ENCODE measurements at places on chromosomes 2 and 18.

DNA sequence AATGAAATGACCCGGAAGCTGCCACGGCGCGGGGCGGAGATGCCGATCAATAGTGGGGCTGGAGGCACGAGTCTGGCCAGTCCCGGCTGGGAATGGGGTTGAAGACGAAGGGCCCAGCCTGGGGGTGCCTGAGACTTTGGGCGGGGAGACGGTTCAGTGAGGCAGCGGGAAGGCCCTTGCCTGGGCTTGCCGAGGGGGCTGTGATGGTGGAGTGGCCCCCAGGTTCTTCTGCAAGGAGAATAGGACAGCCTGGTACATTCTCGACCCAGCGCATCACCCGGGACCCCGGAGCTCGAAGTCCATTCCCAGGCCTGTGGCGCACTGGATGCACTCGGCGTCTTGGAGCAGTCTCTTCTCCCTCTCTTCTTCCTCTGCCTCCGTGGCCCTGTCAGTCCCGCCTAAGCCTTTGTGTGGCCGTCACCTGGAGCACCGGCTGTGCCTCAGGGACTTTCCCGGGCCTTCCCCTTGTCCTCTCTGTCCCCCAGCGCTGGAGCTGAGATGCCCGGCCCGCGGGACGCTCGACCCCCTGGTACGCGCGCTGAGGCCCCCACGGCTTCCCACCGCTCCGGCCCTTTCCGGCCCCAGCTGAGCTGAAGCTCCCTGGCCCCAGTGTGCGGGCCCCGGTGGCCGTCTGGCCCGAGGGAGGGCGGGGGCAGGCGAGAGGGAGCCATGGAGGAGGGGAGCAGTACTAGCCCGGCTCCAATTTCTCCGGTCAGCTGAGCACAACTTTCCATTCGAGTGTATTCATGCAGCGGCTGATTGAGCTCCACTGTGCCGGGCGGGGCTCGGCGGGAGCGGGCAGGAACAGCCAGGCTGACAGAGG, 8.0 kb downstream of the SIX3 start:
- peak; percentile 7 for DNase-seq

DNA sequence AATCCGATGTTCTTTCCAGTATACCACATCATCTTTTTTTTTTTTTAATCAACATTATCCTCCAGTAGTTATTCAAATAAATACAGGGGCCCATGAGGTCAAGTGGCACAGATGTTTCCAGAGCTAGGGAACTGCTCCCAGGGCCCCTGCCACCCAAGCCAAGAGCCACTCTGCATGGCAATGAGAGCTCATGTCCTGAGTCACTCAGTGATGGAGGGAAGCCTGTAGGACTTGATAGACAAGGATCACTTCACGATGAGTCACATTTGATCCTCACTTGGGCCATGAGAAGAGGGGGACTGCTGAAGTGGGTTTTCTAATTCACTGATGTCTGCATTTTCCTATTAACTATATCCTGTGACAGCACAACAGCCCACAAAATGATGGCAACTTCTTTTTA, 127.0 kb upstream of the PKDCC start:
- DNase-seq, result no peak

DNA sequence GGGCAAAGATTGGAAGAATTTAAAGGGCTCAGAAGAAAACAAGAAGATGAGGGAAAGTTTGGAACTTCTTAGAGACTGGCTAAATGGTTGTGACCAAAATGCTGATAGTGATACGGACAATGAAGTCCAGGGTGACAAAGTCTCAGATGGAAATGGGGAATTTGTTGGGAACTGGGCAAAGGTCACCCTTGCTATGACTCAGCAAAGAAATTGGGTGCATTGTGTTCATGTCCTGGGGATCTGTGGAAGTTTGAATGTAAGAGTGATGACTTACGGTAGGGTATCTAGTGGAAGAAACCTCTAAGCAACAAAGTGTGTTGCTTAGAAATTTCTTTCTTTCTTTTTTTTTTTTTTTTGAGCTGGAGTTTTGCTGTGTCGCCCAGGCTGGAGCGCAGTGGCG, 6.0 kb upstream of the IL1A start:
- no peak for DNase-seq

DNA sequence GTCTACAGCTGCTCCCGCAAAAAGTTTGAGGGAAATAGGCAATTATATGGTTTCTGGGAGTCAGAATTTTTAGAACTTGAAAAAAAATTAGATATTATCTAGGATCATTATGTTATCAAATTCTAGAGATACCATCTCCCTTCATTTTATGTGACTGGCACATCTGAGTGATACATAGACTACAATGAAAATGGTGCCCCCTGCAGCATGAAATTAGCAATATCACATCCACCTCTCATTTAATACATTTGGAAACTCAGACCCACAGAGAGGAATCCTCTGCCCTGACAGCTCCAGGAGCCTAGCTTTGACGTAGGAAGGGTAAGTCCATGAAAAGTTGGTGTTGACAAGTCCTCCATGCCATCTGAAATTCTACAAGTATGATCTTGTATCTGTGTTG, 381.6 kb downstream of the SUCLG1 start:
- peak; percentile 4 for DNase-seq

- DNase-seq, result no peak
Measured at GRCh38 chr2:8515864-8516533, 165.9 kb upstream of the ID2 start.

GRCh38 chr18:9048236-9048635, 54.3 kb upstream of the NDUFV2 start:
- no peak for DNase-seq

- DNase-seq, result no peak
Measured at GRCh38 chr18:48037481-48038271, 107.2 kb upstream of the SMAD2 start.

- DNase-seq, result no peak
Measured at GRCh38 chr2:73503992-73504570, 118.4 kb downstream of the ALMS1 start.

DNA sequence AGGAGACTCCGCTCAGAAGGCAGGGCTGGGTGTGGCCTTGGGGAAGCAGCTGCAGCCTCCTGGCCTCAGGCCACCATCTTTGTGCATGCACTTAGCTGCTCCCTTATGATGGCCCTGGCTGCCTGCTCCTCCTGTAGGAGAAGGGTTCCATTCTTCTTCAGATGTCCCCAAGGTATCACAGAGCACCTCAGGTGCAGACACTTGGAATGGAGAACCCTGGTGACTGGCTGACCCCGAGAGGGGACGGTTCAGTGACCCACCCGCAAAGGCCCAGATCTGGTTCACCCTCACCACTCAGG, 9.6 kb downstream of the GPAT2 start:
- DNase-seq, result no peak

DNA sequence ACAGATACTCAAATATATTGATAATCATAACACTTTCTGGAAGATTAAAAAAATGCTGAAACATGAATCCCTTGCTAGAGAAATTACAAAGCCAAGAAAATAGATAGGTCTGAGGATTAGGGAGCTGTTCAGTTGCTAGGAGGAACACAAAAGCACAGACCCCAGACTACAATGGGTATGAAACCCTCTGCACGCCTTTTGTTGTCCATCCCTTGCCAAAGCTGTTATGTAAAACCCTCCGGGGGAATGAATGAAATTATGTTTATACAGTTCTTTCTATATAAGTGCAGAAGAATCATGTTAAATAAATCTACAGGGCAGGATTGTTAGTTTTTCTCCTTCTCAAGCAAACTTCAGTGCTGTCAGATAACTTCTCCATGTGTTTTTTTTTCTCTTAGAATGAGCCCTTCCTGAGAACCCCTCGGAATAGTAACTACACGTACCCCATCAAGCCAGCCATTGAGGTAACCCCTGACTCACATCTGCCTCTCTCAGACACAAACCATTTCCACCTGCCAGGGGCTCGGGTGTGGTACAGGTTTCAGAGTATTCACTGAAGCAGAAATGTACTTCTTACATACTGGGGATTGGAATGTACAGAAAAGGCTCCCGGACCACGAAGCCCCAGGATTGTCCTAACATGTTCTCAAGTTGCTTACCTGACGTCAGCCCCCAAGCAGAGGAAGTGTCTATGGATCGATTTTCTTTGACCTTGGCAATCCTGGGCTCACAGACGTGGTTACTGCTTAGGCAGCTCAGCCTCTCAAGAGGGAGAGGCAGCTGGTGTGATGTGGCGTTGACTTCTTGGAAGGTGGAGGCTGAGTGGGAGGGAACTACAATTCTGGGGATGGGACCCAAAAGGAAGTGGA, 118.0 kb downstream of the PLB1 start:
- no peak for DNase-seq

GRCh38 chr2:26782876-26783704, 2.8 kb upstream of the CENPA start:
- DNase-seq, result no peak

- DNase-seq, result no peak
Measured at GRCh38 chr2:234488913-234489451, 7.9 kb downstream of the ARL4C start.

DNA sequence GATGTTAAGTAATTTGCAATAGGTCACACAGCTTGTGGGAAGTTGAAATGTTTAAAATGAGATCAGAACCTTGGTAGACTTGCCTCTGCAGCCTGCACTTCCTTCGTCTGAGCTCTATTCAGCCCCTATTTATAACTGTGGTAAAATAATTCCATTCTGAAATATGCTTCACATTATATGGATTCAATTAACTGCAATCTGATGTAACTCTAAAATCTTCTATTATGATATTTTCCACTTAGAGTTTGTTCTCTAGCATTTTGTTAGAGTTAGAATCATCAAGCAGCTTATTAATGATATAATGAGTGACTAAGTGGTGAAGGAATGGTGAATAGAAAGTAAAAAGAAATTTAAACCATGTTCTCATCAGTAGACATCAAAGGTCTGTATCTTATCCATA, 139.6 kb upstream of the ARHGAP28 start:
- DNase-seq, result no peak

- DNase-seq, result peak; percentile 64
Measured at GRCh38 chr2:103401621-103402020, 639.8 kb downstream of the TMEM182 start.

GRCh38 chr2:42492691-42493467, 903 bp downstream of the KCNG3 start:
- DNase-seq, result no peak

- no peak for DNase-seq
Measured at GRCh38 chr2:181306785-181307184, 150.4 kb upstream of the ITGA4 start.

DNA sequence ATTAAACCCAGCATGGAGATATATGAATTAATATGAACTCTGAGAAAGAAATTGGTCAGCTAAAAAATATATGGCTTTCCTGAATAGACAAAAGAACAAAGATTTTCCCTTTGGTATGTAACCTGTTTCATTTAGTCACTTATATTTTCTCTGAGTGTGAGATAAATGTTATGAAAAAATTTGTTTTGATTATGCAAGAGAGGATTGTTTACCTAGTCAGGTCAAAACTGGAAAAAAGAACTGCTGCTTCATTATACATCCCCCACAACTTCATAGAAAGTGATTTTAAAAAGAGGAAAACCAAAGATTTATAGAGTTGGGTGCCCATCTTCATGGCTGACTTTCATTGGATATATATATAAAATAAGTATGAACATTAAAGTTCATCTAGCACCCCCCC, 242.2 kb upstream of the FN1 start:
- no peak for DNase-seq

GRCh38 chr2:226338825-226339224, 460.8 kb downstream of the IRS1 start:
- DNase-seq, result no peak

- no peak for DNase-seq
Measured at GRCh38 chr2:43223521-43224001, 2.8 kb downstream of the ZFP36L2 start.

DNA sequence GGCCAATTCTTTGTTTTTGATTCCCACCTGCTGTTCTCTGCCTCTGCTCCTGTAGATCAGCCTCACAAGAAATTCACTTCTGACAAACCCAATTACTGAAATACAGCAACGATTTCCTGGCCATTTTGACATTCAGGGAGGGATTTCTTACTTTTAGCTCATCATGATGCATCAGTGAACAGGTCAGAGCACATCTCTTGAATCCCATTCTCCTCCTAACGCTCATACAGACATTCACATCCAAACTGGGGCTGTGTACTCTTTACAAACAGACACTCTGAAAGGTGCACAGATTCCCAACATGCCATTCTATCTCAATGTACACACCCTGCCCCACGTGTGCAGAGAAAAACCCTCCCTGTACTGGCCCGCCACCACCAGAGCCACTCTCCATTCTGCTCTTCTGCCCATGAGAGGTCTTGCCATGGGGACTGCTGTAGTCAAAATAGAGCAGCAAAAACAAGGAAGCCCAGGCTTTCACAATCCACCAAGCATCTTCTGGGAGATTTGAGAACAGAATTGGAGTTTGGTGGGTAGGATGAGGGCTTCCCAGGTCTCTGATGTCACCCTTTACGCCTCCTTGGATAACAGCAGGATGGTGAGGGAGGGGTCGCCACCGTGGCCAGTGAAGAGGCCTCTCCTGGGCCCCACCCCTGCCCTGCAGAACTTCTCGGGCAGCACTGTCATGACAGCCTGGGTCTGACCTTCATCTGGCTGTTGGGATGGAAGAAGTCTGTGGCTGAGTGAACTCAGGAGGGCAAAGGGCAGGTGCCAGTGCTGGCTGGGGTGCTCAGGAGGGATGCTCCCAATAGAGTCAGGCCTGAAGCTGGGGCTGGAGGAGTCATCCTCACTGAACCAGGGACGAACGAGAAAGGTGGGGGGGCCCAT, 41.9 kb upstream of the ZFP36L2 start:
- DNase-seq, result no peak

GRCh38 chr2:68203587-68203986, 45.9 kb downstream of the PNO1 start:
- DNase-seq, result no peak

DNA sequence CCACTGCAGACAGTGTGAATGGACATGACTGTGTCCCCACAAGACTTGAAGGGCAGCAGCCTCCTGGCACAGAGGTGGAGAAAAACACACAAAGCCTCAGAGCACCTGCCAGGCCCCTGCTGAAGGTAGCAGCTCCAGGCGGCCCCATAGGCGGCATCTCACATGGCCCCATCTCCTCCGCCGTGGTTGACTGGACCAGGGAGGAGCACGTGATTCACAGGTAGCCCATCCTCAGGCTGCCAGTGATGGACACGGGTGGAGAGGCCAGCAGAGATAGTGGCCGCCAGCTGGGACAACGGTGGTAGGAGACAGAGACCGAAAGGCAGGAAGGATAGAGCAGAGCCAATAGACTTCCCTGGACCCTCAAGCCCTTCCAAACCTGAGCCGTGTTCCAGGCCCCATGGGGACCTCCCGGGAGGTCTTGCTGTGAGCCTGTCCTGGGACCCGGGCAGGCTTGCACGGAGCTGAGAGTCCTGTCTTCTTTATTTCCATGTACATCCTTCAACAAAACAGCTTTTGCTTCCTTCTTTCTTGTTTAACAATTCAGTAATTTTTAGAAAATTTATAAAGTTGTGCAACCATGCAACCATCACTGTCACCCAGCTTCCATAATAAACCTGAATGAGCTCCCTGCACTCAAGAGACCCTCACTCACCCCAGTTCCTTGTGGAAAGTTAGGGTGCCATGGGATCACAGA, 26.9 kb downstream of the GPR55 start:
- DNase-seq, result peak; percentile 3
